ENCODE measurements at places on chromosomes 12 and 14.
A peak's percentile ranks its signal among the peaks of the same experiment; 100 is the strongest.

DNA sequence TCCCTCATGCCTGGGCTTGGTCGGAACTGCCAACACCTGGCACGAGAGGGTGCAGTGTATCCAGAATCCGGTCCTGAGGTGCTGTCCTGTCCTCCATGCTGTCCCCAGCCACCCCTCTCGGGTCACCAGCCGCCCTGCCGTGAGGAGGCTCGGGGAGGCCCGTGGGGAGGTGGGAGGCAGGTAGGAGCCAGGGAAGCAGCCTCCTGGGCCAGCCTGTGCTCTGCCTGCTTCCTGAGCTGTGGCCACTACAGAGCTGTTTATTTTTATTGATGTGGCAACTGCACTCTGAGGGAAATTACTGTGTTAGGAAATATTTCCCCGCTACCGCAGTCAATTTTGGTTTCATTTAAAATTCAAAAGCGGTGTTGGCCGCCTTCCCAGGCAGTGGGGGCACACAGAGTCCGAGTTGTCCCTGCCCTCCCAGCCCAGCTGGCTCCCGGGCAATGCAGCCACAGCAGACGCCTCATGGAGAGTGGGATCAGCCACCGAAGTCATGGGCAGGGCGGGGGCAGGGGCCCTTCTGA lies 18.3 kb downstream of the NOC4L start:
- DNase-seq: peak; percentile 76

DNA sequence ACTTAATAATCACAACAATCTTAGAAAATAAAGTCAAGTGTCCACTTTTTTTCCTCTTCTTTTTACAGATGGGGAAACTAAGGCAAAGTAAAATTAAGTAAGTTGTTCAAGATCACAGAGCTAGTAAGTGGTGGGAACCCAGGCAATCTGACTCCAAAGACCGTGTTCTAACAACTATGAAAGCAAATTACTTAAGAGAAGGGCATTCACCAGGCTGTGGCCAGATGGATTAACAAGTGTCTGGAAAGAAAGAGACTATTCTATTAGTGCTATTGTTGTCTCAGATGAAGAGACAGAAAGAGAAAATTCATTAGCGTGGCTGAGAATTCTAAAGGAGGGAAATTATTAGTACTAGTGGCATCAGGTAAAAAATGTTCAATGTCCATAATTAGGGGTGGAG lies 48.5 kb downstream of the FGD6 start:
- DNase-seq: no peak

DNA sequence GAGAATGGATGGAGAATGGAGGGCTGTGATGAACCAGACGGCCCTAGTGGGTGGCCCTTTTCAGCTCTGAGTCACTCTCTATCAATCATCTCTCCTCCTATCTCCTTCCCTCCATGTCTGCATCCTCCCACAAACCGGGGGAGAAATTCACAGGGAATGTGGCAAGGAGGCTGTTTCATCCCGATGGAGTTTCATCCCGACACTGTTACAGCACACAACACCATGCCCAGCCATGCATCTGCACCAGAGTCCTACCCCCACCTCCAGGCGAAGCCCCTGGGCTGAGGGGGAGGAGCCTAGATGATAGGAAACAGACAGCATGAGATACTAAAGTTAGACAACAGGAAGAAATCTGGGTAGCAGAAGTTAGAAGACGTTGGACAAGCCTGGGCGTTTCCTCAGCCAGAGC lies 20.8 kb downstream of the SLC8B1 start:
- DNase-seq: no peak

DNA sequence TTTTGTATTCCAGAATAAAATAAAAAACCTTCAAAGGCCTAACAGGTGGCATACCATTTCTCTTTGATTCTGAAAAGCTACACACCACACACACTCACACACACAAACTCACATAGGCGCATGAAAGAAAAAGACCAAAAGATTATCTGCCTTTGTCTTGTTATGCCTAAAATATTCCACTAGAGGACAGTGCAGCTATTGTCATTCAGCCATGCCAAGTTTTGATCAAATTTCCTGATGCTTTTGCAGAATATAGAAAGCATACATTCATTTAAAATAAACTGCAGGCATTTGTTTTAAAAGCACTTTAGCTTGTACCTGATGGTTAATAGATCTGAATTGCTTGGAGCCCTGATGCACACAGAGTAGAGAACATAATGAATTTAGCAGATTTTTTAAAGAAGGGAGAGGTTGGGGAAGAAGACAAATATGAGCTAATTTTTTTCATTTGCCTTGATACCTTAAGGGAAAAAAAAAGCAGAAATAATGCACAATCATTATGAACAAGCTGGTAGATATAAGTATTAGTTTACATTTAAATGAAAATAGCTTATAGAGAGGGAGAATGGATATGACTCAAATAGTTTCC lies 1766.9 kb upstream of the SEL1L start:
- DNase-seq: peak; percentile 22

DNA sequence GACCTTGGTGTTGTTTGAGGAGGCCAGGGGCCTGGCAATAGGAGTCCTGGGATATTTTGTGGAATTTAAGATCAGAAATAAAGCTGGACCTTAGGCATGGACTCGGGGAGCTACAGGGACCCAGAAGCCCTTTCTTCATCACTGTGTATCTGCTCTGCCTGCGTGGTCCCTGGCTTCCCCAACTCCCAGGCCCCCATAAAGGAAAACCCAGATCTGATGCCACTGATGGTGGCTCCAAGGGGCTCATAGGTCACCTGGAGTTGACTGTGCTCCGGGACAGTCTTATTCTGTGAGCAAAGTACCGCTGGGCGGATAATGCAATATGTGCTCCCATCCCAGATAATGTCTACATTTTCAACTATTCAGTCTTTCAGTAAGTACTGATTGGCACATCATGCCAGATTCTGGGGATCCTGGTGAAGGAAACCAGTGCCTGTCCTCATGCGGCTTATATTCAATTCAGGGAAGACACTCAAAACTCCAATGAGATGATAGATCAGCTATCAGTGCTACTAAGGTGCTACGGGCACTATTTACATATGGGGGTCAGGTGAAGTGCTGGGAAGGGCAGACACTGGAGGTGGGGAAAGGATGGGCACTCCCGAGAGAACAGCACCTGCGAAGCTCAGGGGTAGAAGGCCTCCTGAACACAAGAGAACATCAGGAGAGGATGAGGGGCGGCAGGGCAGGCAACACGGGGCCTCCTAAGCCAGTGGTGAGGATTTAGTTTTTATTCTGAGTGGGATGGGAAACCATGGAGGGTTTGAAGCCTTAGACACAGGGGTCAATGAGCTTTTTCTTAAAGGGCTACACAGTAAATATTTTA lies 5.5 kb upstream of the SELPLG start:
- DNase-seq: no peak

- no peak for DNase-seq
These were observed 11.3 kb upstream of the RABGGTA start for GRCh38 chr14:24282736-24283135.
